ENCODE measurements at places on chromosomes 5 and 9.

DNA sequence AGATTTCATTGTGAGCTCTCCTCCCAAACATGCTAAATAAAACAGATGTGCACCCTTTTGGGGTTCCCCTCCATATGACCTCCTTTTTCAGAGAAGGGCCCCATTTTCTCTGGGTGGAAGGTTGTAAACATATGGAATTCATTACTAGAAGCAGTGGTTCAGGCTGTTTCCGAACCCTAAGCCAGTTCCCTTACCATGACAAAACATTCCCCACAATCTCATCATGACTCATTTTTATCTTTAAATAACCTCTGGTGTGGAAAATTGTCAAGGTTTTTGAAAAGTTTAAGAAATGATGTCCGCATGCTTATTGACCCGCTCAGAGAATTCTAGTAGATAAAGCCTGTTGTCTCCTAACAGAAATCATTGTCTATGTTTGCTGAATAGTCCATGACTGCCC lies 127.3 kb upstream of the PIK3R1 start:
- no peak for DNase-seq

DNA sequence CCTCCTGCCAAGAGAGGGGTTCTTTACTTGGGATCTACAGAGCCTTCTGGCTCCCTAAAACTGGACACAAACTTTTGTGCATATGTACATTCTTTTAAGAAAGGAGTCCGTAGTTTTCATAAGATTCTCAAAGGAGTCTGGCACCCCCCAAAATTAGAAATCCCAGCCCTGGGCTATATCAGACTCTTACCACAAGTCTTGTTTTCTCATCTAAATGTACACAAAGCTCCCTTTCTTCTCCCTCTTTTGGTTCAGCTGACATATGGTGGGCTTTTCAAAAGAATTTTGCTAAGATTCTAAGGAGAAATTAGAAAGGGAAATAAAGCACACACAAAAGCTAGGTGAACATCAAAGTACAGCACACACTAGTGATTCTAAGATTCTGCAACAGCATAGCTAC lies 114.4 kb downstream of the ENC1 start:
- DNase-seq, result no peak

DNA sequence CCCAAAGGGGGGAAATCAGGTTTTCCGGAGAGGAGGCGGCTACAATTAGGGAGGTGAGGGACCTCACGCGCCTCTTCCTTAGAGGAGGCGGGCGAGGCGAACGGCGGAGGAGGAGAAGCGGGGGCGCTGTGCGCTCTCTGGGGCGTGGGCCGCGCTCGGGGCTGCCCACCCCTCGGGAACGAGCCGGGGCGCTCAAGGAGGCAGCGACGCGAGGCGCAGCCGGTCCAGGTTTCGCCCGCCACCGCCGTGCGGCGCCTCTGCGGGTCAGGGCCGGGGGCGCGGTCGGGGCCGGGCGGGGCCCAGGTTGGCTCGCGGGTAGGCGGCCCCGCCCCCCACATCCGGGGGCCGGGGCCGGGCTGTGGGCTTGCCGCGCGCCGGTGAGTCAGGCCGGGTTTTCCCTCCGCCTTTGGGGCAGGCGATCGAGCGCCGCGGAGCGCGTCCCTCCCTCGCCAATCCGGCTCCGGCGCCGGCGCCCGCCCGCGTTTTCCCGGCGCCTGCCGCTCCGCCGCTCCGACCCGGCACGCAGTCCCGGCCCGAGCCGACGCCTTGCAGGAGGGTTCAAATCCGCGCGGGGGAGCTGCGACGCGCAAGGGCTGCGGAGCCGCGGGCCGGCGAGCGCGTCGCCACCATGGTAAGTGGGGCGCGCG lies at the start of gene N4BP3:
Gene N4BP3 (plus strand): TSS at position 392 of the 647 bp plus-strand sequence. CDS start 6,052 bp downstream, outside the sequence.
- DNase-seq, result peak; percentile 83

- no peak for DNase-seq
These were observed 314.5 kb downstream of the CCDC171 start for GRCh38 chr9:15867334-15867733.

- no peak for DNase-seq
These were observed 16.8 kb downstream of the NFX1 start for GRCh38 chr9:33307067-33307466.

- DNase-seq, result no peak
These were observed 65.7 kb downstream of the PCSK5 start for GRCh38 chr9:75956161-75956560.

GRCh38 chr5:87121304-87122150 lies 146.2 kb upstream of the RASA1 start:
- no peak for DNase-seq

GRCh38 chr5:178378527-178379484 lies 146.2 kb upstream of the PHYKPL start:
- no peak for DNase-seq

DNA sequence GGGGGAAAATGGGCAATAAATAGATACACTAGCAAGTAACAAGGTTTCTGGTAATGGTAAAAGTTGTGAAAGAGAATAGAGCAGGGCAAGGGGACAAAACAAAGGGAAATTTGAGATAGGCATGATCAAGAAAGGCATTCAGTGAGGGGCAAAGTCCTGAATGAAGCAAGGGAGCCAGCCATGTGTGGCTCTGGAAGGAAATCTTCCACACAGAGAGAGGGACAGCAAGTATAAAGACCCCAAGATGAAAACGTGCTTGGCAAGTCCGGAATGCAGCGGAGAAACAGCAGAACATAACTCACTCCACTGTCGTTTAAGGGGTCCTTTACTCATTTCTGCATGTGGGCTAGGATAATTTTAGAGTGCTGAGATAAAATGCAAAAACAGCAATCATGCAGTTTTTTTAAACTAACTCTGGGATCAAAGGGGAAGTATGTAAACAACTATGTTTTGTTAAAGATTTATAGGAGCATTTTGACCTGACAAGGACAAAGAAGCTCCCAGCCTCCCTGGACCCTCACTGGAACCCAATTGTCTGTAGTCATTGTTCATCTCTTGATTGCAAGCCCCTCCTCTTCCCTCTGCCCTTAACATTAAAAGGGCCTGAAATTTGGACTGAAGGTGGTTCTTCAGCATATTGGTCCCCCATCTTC lies 22.9 kb upstream of the AOPEP start:
- no peak for DNase-seq

- DNase-seq, result no peak
These were observed 77.1 kb upstream of the PRR16 start for GRCh38 chr5:120386981-120387380.

DNA sequence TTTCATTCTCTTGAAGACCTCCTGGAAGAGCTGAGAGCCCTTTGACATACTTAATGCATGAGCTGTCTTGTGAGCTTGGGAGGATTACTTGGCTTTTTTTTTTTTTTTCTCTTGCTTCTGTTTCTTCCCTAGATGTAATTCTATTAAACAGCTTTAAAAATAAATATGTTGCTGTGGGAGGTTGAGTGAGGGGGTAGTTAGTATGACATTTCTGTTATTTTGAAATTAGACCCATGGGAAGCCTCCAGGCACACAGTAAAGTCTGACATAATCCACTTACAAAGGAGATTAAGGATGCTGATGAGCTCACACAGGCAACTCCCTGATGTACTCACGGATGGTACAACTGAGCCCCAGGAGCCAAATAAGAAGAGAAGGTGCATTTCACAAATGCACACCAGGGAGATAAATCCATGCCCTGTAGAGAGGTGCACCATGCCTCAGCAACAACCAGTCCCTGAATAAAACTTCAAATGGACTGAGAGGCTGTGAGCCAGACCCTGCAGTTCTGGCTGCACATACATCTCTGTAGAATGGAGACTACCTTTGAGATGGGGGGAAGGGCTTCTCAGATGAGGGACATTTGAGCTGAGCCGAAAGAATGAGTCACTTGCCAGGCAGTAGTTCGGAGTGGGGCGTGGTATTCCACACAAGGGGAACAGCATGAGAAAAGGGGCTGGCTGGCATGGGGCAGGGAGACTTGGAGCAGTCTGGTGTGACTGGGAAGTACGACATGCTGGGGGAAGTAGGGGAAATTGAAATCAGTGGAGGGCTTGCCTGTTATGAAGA lies 68.7 kb downstream of the ACTL7B start:
- DNase-seq, result peak; percentile 74

DNA sequence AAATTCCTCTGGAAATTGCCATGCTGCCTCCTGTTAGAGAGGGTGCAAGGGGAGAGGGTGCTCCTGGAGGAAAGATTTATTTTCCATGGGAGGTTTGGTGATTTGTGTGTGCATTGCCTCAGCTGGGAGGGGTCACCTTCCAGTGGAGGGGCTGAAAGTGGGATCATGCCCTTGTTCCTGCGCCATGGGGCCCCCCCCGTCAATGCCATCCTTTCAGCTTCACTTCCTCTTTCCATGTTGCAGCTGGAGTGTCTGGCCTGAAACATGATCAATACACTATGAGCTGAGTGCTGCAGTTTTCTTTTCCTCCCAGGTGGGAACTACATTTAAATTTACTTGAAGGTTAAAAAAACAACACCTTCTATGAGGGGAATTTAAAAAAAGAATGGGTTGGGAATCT lies 176.8 kb downstream of the MELK start:
- DNase-seq, result no peak

GRCh38 chr5:56640763-56641406 lies 174.5 kb upstream of the MAP3K1 start:
- no peak for DNase-seq

DNA sequence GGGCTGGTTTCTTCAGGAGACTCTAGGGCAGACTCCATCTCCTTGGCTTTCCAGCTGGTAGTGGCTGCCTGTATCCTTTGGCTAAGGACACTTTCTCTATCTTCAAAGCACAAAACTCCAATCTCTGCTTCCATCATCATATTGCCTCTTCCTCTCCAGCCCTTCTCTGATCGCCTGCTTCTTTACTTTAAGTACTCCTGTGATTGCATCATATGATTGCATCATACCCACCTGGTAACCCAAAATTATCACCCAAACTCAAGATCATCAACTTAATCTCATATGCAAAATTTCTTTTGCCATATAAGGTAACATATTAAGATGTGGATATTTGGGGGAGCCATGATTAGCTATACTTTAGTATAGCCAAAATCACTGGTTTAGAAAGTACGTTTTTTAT lies 1092.6 kb upstream of the CDH6 start:
- peak; percentile 21 for DNase-seq

DNA sequence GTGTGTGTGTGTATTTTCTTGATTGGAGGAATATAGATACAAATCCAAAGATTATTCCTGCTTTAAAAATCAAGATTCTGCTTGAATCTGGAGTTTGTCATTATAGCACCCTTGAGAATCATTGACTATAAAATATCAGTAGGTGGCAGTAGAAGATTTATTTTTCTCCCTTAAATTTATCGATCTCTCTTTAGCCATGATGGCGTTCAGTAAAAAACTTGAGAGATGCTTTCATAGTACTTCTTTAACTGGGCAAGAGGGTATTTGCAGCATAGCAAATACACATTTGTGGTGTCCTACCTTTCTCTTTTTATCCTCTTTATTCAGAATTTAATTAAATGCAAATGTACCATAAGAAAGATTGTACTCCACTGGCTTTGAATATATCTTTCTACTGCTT lies 307.7 kb downstream of the ADGRV1 start:
- DNase-seq, result no peak

DNA sequence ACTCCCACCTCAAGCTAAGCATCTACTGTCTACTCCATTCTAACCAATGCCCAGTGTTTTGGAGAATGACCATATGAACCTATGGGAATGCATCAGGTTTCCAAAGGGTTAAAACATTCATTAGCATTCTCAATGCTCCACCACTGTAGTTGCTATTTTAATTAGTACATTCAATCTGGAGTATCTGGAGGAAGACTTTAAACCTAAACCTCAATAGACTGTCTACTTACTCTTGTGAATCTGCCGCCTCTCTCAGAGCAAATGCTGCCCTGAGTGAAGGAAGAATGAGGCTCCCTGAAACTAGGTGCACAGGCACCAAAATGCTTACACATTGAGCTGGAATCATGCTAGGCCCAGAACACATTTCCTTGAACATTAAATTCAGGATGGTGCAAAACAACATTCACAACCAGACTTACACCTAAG lies 2.0 kb downstream of the ENC1 start:
- DNase-seq, result no peak

DNA sequence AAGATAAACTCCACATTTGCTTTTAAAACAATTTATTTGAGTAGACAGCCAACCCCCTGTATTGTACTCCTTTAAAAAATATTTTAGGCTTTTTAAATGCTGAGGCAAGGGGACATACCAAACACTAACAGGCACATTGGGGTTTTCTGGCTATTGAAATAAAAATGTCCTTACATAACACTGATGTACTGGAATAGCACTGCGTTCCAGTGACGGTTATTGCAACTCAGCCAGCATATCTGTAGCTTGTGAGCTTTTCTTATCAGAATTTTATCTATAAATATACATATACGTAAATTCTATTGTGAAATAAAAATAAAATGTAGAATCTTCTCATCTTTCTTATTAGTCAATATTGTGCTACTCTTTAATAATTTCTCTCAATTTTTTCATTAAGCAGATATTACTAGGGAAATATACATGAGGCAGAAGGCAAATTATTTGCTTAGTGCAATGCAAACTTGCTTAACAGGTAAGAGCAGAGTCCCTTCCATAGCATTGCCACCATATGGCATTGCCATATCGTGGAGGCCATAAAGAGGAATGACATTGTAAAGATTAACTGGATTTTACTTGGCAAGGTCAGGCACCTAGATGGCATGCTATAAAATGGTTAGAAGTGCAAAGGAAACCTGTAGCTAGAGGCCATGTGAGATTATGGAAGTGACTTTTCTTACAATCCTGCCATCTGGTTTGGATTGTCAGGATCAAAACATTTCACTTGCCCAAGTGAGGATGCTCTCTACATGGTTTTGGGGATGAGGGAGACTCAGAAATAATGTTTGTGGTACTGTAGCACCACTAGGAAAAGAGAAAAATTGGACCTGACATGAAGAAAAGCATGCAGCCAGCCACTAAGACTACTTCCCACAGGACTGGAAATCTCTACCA lies 94.8 kb upstream of the CDKN2B start:
- DNase-seq, result no peak

GRCh38 chr9:4788703-4789102 lies 4.0 kb upstream of the RCL1 start:
- DNase-seq, result no peak

DNA sequence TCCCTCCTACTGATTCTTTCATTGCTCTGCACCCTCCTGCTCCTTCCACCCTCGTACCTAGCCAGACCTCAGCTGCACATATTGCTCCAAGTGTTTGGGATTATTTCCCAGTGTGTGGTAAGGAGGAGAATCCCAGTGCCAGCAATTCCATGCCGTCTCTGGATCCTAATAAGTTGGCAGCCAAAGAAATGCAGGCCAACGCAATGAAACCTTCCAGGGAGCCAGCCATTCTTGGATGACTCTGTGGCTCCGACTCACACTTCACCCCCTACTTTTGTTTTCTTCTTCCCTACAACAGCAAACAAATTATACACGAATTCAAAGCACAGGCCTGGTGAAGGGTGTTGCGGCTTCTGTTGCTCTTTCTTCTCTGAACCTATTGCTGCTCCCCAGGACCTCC lies 82.5 kb upstream of the SLC1A3 start:
- no peak for DNase-seq

DNA sequence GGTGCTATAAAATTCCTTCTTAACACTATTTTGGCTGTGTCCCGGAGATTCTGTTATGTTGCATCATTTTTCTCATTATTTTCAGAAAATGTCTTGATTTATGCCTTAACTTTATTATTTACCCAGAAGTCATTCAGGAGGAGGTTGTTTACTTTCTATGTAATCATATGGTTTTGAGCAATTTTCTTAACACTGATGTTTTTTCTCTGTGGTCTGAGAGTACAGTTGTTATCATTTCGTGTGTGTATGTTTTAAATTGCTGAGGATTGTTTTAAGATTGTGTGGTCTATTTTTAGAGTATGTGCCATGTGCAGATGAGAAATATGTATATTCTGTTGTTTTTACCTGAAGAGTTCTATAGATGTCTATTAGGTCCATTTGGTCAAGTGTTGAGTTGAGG lies 498.1 kb upstream of the ZNF608 start:
- no peak for DNase-seq

- DNase-seq, result no peak
These were observed 26.2 kb upstream of the RAB14 start for GRCh38 chr9:121227862-121228261.

- no peak for DNase-seq
These were observed 109.9 kb downstream of the NUDT12 start for GRCh38 chr5:103452666-103453065.
